A172 (cell line): ENCODE measurements at places on chromosomes 6 and 20. TPM values are rescaled to one million over a fixed set of nuclear protein-coding genes. Genes with fewer than 3 reads are reported as not detected.

Gene APOBEC2
- total RNA-seq: not detected in 2 replicates

DNA sequence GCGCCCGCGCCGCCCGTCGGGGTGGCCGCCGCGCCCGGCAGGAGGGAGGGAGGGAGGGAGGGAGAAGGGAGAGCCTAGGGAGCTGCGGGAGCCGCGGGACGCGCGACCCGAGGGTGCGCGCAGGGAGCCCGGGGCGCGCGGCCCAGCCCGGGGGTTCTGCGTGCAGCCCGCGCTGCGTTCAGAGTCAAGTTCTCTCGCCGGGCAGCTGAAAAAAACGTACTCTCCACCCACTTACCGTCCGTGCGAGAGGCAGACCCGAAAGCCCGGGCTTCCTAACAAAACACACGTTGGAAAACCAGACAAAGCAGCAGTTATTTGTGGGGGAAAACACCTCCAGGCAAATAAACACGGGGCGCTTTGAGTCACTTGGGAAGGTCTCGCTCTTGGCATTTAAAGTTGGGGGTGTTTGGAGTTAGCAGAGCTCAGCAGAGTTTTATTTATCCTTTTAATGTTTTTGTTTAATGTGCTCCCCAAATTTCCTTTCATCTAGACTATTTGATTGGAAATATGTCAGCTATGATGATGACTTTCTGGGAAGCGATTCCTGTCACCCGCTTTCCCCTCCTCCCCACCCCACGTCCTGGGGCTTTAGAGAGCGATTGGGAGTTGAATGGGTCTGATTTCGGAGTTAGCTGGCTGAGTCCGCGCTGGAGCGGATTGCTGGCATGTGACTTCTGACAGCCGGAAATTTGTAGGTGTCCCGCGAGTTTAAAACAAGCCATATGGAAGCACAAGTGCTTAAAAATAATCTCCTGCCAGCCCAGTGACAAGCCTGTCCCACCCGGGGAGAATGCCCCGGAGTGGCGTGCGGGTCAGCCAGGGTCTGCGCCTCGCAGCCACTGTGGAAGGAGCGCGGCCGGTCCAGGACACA is 1.1 kb downstream of the ESR1 start:
- no peak for DNase-seq

Gene EEF1A2
- 88.1 and 91.0 TPM in 2 replicates for total RNA-seq

DNA sequence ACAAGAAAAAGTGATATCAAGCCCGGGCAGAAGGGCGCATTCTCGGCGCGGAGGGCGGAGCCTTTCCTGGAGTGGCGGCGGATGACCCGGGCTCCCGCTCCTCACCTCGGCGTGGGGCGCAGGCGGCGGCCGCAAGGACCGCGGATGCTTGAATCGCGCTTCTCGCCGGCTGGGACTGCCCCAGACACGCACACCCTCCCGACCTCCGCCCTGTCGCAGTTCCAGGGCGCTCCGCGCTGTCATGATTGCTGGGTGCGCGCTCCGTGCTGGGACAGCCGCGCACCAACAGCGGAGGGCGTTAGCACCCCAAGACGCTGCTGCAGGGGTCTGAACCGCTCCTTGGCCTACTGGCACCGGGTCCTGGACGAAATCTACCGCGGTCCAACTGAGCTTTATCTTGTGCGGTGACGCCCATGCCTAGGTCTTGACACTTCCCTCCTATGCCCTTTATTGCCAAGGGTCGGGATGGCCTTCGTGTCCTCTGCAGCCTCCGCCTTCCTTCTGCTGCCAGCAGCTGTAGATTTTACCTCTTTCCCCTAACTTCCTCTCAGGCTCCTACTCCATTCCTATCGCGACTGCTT is 43.3 kb downstream of the IRAK1BP1 start:
- DNase-seq: no peak

DNA sequence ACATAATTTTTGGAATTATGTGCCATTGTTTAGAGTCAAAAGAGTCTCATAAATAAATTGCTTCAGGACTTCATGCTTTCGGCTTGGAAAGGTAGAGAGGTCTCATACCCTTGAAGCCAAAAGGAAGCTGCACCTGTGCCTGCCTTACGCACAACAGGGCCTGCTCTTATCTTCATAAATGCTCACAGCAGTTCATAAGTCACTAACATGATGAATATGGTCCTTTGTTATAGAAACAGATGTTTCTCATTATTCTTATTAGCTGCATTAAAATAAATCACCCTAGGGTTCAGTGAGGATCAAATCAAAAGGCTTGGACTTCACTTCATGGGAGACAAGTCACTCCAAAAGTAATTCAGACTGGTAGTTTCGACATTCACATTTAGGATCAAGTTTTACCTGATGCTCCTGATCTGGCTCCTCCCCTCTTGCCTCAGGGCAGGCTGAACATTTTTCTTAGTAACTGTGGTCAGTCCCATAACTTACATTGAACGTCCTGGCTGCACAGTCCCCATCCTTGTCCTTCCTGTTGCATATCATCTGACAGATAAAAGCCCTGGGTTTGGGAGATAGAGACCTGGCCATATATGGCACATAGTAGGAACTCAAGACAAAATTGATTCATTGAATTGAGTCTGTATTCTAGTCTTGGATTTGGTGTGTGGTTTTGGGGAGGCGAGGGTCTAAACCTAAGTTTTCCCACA is 20.7 kb upstream of the SH3BGRL2 start:
- DNase-seq: no peak

DNA sequence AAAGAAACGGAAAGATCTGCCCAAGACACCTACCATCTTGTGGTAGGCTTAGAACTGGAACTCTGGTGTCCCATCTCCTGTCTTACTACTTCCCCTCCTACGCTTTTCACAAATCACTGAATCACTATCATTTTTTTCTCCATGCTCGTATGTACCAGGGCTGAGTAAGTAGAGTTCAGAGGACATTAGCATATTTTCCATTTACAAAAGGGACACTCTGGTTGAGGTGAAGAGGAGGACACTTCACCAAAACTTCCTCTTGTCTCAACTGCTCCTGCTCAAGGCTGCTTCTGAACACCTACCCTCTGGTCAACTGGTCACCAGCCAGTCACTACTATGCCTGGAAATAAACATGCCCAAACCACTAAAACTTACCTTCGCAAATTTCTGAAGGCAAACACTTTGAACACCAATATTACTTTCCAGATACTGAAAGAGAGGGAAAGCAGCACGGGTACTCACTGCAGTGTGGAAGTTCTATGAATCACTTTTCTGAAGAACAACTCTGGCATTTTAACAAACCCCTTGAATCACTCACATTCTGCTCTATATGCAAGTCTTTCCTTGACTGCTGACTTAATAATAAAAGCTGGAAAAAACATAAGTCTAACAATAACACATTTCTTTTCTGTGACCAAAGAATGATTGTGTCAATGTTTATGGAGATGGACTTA is 123.3 kb downstream of the INSM1 start:
- DNase-seq: no peak

GRCh38 chr20:1267809-1268374 is 1.8 kb downstream of the SNPH start:
- no peak for DNase-seq

- DNase-seq: no peak
Observed at GRCh38 chr20:50701041-50701963, 10.0 kb upstream of the RIPOR3 start.

DNA sequence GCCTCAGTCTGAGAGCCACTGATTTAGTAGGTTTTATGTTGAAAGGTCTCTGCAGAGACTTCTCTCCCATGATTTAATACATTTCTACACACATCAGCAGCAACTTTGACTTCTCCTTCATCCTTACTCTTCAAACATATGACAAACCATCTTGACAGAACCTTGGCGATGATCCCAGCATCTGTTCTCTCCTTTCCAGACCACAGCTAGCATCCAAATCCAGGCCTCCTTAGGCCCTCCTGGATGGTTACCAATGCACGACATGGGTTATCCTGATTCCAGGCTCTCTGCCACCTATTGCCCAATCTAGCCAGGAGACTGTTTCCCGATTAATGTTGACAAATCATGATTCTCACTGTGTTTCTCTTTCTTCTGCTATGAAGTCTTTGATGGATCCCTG is 16.8 kb downstream of the LAMA4 start:
- DNase-seq: no peak

DNA sequence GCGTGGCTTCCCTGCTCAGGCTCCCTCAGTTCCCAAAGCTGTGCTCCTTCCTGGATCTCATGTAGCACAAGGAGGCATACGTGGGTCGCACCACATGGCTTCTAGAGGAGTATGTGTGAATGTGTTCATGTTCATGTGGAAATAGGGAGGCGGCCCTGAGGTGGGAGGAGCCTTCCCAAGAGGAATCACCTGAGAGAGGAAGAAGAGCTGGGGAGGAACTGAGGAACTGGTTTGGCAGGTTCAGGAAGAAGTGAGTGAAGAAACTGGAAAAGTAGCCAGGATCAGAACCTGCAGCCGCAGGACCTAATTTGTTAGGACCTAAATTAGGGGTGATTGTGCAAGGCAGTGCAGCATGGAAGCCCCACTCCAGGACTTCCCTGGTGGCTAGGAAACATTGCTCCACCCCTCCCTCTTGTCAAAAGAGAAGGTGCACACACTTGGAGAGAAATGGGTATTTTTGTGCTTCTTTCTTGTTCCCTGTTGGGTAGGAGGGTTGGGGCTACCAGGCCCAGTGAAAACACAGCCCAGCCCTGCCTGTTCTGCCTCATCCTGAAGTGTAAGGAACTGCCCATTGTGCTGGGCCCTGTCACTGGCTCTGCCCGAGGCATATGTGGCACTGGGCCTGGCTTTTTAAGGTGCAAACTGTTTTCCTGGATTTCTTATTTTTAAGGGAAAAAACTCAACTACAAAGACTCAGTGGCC is 20.7 kb downstream of the SYNJ2 start:
- DNase-seq: no peak

Gene B4GALT5
- 40.0 and 44.1 TPM in 2 replicates for total RNA-seq

DNA sequence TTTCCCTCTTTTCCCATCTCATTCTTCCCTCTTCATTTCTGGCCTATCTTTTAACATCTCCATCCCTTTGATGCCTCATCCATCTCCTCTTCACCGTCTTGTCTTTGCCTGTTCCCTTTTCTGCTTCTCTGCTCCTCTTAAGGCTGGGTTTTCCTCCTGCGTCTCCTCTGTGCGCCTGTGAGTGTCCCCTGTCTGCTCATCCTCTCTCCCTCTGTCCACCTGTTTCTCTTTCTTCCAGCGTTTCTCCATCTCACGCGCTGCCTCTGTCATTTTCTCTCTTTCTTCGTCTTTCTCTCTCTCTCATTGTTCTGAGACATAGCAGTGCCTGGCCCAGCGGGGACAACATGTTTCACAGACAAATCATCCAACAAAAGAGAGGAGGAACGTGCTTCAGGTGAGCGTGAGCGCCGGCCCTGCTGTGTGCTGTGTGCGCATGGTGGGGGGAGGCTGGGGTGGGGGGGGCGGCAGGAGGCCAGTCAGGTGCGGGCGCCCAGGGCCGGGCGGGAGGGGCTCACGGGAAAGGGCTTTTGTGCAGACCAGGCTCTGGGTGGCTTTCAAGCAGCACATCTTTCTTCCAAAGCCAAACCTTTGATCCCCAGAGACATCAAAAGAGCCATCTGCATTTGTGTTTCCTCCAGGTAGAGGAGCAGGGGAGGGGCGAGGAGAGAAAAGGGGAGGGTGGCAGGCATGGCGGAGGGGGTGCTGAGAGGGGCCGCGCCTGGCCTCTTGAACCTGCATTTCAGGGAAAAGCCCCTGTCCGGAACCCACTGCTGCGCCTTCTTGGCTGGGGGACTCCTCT is 121.3 kb downstream of the VEGFA start:
- DNase-seq: no peak

DNA sequence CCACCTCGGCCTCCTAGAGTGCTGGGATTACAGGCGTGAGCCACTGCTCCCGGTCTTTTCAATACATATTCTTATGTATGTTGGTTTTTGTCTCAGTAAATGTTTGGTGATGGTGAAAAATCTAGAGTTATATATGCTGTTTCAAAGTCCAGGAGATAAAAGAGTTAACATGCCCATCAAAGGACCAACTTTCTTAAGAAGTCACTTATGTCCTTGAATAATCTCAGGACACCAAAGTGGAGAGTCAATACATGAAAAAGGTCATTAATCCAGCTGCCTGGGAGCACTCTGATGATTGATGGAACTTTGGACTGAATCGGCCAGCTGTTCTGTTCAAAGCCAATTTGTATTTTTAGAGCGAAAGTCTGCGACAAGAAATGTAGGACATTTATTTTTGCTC is 59.8 kb upstream of the HDAC2 start:
- DNase-seq: no peak

GRCh38 chr6:112268654-112269053 is 14.3 kb upstream of the LAMA4 start:
- DNase-seq: no peak

DNA sequence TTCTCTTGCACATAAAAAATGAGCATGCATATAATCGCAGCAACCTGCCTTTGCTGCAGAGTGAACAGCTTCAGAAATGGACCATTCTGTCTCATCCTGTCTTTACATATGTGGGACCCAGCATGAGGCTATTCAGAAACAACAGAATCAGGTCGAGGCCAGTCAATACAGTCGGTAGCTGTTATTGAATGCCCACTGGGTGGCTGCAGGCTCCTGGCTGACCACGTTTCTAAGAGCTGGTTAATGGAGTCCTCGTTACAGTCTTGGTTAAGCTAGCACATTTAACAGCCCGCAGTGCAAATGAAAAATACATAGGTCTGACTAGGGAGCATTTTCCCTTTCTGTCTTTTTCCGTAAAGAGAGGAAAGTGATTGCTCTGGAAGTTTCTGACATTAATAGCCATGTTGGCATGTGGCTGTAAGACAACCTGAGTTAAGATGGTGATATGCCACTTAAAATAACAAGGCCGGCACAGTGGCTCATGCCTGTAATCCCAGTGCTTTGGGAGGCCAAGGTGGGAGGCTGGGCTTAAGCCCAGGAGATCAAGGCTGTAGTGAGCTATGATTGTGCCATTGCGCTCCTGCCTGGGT is 75.0 kb downstream of the SHLD1 start:
- no peak for DNase-seq

DNA sequence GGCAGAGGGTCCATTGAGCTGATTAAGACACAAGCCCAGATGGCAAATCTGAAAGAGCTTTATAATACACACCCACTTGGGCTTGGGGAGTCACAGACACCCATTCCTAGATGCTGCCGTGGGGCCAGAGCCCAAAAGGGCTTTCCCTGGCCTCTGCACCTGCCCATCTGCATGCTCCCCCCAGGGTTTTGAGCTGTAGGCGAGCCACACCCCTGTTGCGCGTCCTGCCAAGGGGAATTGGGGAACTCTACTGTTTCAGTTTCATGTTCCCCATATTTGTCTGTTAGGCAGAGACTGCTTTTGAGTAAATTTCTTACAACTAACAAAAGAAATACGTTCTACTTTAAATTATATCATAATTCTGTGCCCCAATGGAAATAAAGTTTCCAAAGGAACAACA is 52.9 kb upstream of the FNDC1 start:
- DNase-seq: no peak

Gene OXT
- not detected in 2 replicates for total RNA-seq

DNA sequence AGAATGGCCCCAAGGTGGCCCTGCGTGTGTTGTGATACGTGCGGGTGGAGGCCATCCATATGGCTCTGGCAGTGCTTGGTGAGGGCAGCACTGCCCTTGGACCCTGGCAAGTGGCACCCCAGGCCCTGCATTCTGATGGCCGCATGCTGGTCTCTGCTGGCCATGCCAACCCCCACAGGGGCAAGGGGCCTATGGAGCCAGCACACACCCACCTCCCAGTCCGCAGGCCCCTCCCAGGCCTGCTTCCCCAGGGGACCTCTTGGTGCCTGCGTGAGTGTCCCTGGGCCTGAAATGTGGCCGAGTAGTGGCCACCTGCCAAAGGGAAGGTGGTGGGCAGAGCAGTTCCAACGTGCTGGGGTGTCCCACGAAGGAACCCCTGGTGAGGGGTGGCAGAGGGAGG is 17.6 kb downstream of the NQO2 start:
- DNase-seq: no peak

Gene ETV7
- total RNA-seq: 0.24 TPM in 1 of 2 replicates, not detected in the other

Gene HLA-DQB1
- total RNA-seq: not detected in 2 replicates

GRCh38 chr6:79250107-79250514 is 15.6 kb upstream of the HMGN3 start:
- peak; percentile 6 for DNase-seq

Gene NR2E1
- 0.05 TPM in 1 of 2 replicates, not detected in the other for total RNA-seq

Gene COL19A1
- not detected in 2 replicates for total RNA-seq
